Uterus (tissue), 4 donors: ENCODE measurements at places on chromosomes 1 and 21. TPM values are rescaled to one million over a fixed set of nuclear protein-coding genes. Genes with fewer than 3 reads are reported as not detected.

Gene PRMT6
- 10.2 TPM for total RNA-seq

Gene OPTC
- total RNA-seq: not detected

Gene COL24A1
- 9.1 TPM for total RNA-seq

Gene OR2L5
- not detected for total RNA-seq

Gene ARTN
- 2.7 TPM for total RNA-seq

Gene SYCP1
- 0.35 TPM for total RNA-seq

Gene MROH9
- total RNA-seq: not detected

Gene GBP4
- 25.1 TPM for total RNA-seq

Gene CLCA1
- total RNA-seq: not detected

DNA sequence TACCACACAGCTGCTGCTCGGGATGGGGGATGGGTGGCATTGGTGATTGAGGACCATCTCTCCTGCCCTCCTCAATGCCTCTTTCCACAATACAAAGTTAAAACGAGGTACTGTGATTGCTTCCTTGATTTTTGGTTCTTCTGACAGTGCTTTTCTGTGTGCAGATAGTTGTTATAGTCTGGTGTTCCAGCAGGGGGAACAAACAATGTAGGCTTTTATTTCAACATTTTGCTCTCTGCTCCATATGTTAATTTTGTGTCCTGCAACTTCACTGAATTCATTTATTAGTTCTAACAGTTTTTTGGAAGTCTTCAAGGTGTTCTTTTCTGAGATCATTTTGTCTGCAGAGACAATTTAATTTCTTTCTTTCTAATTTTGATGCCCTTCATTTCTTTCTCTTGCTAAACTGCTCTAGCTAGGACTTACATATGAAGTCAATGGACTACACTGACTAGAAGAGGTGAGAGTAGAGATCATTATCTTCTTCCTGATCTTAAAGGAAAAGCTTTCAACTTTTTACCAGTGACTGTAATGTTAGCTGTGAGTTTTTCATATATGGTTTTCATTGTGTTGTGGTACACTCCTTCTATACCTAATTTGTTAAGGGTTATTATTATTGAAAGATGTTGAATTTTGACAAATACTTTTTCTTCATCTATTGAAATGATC is 45.4 kb downstream of the TNFSF18 start:
- no peak overlapping the region for H3K27ac ChIP-seq
- no peaks in the 10 kb centered on the region for H3K27me3 ChIP-seq
- H3K4me1 ChIP-seq: no peaks in the 10 kb centered on the region
- DNase-seq: no peak
- H3K36me3 ChIP-seq: no peaks in the 10 kb centered on the region

DNA sequence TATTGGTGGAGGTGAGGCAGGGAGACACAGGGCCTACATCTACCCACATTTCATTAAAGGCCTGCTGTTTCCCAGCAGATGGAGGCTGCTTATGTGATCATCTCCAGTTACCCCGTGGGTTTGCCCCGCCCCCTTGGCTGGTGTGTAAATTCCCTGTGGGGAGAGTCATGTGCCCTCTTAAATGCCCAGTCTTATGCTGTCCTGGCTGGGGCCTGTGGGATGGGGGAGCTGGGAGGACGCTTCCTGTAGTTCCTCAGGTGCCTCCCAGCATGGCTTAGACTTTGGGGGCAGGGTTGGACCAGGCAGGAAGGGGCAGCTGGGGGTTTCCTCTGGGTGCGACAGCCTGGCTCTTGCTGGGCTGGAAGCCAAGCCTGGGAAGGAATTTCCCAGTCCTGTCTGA is 15.5 kb upstream of the CITED4 start:
- H3K27me3 ChIP-seq: no peaks in the 10 kb centered on the region
- H3K27ac ChIP-seq: peak overlapping the region; percentile 75
- H3K4me3 ChIP-seq: no peak overlapping the region
- H3K4me1 ChIP-seq: no peaks in the 10 kb centered on the region
- no peaks in the 10 kb centered on the region for H3K36me3 ChIP-seq
- peak; percentile 78 for DNase-seq

DNA sequence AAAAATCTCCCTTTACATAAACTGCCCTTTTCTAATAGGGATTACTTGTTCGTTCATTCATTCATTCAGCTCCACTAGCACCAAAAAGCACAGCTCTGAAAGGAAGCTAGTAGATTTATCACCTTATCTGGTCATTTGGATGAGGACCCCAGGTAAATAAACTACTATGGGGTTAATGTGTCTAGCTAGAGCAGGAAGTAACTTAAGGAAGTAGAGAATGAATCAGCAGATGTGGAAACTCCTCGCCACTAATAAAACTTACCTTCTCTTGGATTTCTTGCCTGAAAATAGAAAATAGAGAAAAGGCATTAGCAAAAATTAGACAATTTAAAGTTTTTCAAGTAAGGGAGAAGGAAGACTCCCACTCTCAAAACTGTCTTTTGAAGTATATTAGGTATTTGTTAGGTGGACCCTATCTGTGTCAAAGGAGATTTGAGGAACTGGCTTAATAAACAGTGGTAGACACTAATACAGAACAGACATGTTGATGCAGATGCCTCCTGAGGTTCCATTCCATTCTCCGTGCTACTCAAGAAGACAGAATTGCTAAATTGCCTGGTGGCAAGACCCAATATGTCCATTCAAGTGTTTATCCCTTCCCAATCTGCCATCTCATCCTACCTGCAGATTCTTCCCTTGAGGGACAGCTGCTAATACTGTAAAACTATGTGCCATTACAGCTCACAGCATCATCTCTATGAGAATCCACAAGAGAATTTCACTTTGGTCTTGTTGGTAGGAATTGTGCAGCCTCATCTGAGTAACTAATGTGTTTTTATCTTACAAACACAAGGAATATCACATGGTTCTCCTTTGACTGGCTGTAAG is 14.9 kb downstream of the SELL start:
- no peak overlapping the region for H3K27ac ChIP-seq
- DNase-seq: no peak
- H3K4me1 ChIP-seq: no peaks in the 10 kb centered on the region
- no peaks in the 10 kb centered on the region for H3K36me3 ChIP-seq

GRCh38 chr1:20058531-20058930 is 11.5 kb upstream of the PLA2G5 start:
- H3K4me1 ChIP-seq: no peaks in the 10 kb centered on the region
- DNase-seq: no peak
- no peaks in the 10 kb centered on the region for H3K27me3 ChIP-seq
- no peaks in the 10 kb centered on the region for H3K36me3 ChIP-seq
- H3K4me3 ChIP-seq: no peak overlapping the region

DNA sequence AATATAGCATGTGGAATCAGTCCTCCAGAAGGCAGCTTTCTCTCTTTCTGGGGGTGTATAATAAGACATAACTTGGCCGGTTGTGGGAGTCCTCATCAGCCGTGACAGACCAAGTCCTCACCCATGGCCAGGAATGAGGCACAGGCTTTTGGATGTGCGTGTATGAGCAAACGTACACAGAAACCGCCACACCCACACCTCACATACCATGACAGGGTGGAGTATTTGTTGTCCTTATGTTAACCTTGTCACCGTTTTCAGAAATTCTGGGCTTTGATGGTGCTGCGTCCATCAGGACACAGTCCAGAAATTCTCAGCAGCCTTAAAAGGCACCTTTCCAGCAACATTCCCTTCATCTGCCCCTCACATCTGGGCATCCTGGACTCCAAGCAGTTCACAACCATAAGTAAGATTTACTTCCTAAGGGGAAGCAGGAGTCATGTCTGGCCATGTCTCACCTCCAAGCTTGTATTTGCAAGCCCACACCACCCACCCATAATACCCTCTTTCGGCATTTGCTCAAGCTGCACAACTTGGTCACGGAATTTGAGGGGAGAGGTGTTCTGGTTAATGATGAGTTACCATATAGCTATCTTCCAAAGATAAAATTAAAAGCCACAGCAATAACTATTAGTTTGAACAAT is 12.4 kb downstream of the C1orf116 start:
- DNase-seq: no peak
- no peak overlapping the region for H3K4me3 ChIP-seq
- no peaks in the 10 kb centered on the region for H3K27me3 ChIP-seq

DNA sequence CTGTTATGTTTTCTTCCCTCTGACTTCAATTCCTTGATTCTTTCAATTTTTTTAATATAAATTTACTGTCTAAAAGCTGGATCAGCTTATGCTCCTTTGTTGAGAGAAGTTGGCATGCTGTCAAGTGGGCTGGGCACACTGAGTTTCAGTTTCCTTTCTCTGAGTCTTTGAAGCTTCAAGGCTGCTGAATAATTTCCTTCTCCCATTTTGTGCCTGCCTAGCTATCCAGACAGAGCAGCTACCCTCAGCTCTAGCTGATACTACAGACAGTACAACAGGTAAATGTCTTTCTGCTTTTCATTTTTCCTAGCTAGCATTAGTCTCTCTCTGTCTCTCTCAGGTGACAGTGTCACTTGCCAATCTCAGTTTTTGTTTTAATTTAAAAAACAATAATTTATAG is at the start of gene IFI44:
IFI44 (plus strand) TSS at position 204 of the 400 bp plus-strand sequence. CDS start 365 bp downstream, outside the sequence.
- peak within 1 kb of the TSS; percentile 72 for H3K27ac ChIP-seq
- H3K4me1 ChIP-seq: no peaks in the 10 kb centered on the region
- DNase-seq: peak; percentile 81
- no peaks in the 10 kb centered on the region for H3K36me3 ChIP-seq
- no peaks in the 10 kb centered on the region for H3K27me3 ChIP-seq

- DNase-seq: no peak
- H3K27me3 ChIP-seq: no peaks in the 10 kb centered on the region
- H3K4me3 ChIP-seq: no peak overlapping the region
- no peak overlapping the region for H3K27ac ChIP-seq
- no peaks in the 10 kb centered on the region for H3K36me3 ChIP-seq
- no peaks in the 10 kb centered on the region for H3K4me1 ChIP-seq
These were observed 479.3 kb upstream of the RUNX1 start for GRCh38 chr21:35528116-35529042.

DNA sequence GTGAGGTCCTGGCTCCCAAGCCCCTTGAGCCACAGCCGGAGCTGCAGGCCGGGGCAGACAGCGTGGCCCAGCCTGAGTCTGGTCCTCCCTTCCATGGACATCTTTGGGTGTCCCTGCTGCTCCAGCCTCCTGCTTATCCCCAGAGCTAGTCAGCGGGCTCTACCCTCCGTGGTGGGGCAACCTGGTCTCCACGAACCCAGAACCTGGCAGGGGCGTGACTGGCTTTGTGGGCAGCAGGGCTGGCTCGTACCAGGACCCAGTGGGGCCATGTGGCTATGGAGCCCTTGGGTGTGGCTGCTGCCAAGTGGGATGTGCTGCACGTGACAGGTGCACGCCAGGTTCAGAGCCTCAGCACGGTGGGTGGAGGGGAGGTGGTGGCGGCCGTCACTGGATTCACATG is 18.3 kb downstream of the CFAP410 start:
- H3K27me3 ChIP-seq: no peaks in the 10 kb centered on the region
- H3K27ac ChIP-seq: no peak overlapping the region
- no peaks in the 10 kb centered on the region for H3K4me1 ChIP-seq
- no peaks in the 10 kb centered on the region for H3K36me3 ChIP-seq

GRCh38 chr21:45421071-45421845 is 16.3 kb downstream of the COL18A1 start:
- no peaks in the 10 kb centered on the region for H3K27me3 ChIP-seq
- H3K4me3 ChIP-seq: no peak overlapping the region
- no peaks in the 10 kb centered on the region for H3K4me1 ChIP-seq
- DNase-seq: no peak
- no peaks in the 10 kb centered on the region for H3K36me3 ChIP-seq

GRCh38 chr1:169739980-169740379 is 6.1 kb upstream of the SELE start:
- no peaks in the 10 kb centered on the region for H3K4me1 ChIP-seq
- no peak overlapping the region for H3K4me3 ChIP-seq
- H3K27me3 ChIP-seq: no peaks in the 10 kb centered on the region

DNA sequence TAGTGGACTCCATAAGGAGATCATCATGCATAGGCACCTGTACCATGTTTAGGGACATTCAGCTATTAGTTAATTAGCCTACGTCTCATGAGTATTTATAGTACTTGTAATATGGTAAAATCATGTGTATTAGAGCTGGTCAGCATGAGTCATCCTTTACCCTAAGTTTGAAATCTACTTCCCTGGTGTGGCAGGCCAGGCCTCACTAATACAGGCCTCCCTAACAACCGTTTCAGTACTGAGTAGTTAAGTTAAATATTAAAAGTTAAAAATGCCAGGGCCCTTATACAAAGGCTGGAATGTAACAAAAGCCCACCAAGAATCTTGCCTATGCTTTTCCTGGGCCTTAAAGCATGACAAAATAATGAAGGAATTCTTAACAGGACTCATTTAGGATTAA is 356.3 kb upstream of the DPYD start:
- DNase-seq: no peak
- H3K36me3 ChIP-seq: no peaks in the 10 kb centered on the region
- H3K4me1 ChIP-seq: no peaks in the 10 kb centered on the region
- H3K27me3 ChIP-seq: no peaks in the 10 kb centered on the region
- H3K4me3 ChIP-seq: no peak overlapping the region

DNA sequence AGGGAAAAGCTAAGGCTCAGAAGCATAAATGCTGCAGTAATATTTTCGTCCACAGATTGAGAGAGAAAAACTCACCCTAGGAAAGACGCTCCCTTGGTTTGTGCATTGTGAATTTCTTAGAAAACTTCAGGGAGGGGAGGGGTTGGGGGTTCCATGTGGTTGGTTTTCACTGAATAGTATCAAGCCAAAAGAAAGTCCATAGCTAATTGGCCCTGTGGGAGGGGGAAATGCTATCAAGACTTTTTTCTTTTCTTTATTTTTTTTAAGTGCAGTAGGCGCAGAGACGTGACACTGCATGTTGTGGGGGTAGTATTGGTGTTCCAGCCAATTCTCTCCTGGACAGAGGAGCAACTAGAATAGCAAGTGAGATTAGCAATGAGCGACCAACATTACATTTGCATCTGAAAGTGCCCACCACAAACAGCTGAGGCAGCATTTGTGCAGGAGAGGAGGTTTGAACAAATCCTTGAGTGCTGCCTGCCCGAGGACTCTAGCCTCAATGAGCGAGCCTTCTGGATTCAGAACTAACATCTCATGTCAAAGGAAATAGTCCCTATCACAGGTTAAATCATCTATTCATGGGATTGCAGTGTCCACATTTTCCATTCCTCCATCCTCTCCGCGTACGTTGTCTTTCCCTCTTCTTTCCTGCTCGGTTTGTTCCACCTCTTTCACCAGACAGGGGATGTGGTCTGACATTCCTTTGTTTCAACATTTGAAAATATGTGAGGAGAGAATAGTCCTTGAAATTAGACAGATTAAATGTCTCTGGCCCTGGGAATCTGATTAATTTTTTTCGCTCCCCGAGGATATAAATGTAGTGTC is 118.0 kb upstream of the MARK1 start:
- H3K4me3 ChIP-seq: no peak overlapping the region
- no peaks in the 10 kb centered on the region for H3K4me1 ChIP-seq
- no peak overlapping the region for H3K27ac ChIP-seq
- no peak for DNase-seq
- H3K27me3 ChIP-seq: no peaks in the 10 kb centered on the region
- H3K36me3 ChIP-seq: no peaks in the 10 kb centered on the region

GRCh38 chr1:91778964-91779363 is 107.0 kb downstream of the TGFBR3 start:
- no peak overlapping the region for H3K4me3 ChIP-seq
- no peaks in the 10 kb centered on the region for H3K36me3 ChIP-seq
- no peaks in the 10 kb centered on the region for H3K4me1 ChIP-seq
- no peak overlapping the region for H3K27ac ChIP-seq
- H3K27me3 ChIP-seq: no peaks in the 10 kb centered on the region
